Stimulated activated CD4-positive, alpha-beta T cell treated with anti-CD3 and anti-CD28 coated beads, Interleukin-1b, Interleukin-23, amount 100 ng/mL, for 4 hours (primary cell): ENCODE measurements at places on chromosomes 11 and 22.

DNA sequence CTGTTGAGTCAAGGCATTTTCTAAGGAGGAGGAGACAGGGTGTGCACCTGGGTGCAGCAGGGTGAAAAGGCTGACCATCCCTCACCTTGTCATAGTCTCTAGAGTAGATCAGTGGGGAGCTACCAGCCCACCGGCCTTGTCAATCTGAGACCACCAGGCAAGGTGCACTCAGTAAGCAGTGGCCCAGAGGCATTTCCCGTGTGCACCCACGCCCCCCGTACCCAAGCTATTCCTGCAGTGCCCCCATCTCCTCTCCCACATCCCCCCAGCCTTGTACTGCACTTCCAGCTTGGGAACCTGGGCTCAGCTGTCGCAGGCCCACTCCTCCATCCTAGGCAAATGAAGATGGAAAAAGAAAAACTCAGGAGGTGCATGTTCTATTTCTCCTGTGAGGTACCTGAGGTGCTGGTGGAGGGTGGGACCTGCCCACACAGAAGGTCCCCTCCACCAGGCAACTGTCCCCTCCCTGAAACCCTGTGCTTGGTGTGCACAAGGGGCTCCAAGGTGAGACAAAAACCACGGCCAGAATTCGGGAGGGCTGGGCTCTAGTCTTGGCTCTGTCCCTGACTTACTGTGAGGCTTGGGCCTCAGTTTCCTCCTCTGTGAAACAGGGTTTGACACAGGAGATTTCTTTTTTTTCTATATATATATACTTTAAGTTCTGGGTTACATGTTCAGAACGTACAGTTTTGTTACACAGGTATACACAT lies 8.4 kb downstream of the P2RY2 start:
- DNase-seq: no peak

GRCh38 chr11:6876914-6877313 lies 489 bp downstream of the OR10A4 start:
- DNase-seq: no peak

DNA sequence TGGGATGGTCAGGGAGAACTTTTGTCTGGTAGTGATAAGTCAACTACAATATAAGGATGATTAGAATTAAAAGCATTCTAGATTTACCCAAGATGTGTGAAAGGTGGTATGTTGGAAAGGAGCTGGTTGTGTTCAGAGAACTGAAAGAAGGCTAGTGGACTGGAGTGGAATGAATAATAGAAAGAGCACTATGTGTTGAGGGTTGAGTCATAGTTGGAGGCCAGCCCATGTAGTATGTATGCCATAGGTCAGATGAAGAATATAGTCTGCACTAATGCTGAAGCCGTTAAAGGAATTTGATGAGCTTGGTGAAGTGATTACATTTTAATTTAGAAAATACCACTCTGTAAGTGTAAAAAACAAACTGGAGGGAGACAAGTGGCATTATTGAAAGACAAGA lies 514.1 kb downstream of the CNTN5 start:
- no peak for DNase-seq

- peak; percentile 30 for DNase-seq
Observed at GRCh38 chr11:1335811-1336761, 26.7 kb upstream of the TOLLIP start.

DNA sequence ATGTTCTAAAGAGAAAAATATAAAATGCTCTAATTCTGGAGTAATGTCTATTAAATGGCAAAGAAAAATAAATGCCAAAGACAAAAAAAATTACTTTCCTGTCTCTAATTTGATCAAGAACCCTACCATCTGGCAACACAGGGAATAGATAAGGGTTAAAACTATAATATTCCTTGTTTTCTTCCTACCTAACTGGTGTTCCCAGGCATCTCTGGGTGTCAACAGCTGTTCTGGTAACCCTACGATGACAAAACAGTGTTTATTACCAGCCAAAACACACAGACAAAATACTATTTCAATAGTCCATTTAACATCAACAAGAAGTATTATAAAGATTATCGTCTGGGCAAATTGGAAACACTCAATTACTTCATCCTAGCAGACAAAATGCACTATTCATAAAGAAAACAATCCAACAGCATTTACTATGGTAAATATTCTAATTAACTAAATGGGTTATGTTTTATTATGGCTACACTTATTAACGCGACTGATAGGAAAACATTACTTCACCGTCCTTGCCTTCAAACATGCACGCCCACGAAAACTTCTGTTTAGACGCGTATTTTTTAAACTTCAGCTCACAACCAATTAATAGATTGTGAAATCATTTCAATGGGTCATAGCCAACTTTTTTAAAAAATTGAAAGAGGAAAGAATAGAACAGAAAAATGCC lies 50.6 kb downstream of the LGR4 start:
- no peak for DNase-seq

- no peak for DNase-seq
Observed at GRCh38 chr11:94400839-94401772, at the start of gene GPR83. Gene GPR83, minus strand, starts transcription at chr11:94401419. Its CDS starts 172 bp downstream, at chr11:94401247.

- no peak for DNase-seq
Observed at GRCh38 chr11:60864856-60865513, 2.4 kb upstream of the ZP1 start.

GRCh38 chr22:38046070-38046748 lies 11.0 kb upstream of the PICK1 start:
- no peak for DNase-seq

DNA sequence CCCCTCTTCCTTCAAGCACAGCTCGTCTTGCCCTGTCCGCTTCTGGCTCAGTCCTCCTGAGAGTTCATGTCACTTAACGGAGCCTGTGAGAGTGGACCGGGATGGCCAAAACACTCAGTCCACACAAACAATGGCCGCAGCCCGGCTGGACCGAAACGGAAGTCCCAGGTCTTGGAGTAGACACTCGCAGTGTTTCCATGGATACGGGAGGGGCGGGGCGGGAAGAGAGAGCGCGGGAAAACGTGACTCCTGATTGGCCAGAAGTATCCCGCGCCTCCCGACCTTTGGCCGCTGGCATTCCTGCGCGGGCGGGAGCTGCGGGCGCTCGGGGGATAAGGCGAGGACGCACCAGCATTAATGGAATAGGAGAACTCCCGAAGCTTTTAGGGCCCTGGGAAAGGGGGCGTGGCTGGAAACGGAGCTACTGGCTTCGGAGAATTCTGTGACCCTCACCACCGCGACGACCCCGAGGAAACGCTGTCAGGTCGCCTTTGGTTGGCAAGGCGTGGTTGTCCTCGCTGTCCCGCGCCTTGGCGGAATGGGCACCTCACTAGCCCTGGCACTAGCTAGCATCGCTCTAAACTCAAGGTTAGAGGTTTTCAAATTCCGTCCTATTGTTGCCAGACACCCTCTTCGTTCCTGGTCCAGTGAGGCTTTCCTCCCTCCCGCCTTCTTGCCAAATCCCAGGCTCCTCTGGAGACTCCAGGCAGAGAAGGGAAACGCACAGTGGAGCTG lies at the start of the genes NLRP14 and ZNF214:
Gene NLRP14 (plus strand): TSS at position 297 of the 735 bp plus-strand sequence. CDS start 18,108 bp downstream, outside the sequence.
Gene ZNF214 (minus strand): TSS at position 164 of the 735 bp plus-strand sequence. CDS start 17,511 bp downstream, outside the sequence.
- no peak for DNase-seq

DNA sequence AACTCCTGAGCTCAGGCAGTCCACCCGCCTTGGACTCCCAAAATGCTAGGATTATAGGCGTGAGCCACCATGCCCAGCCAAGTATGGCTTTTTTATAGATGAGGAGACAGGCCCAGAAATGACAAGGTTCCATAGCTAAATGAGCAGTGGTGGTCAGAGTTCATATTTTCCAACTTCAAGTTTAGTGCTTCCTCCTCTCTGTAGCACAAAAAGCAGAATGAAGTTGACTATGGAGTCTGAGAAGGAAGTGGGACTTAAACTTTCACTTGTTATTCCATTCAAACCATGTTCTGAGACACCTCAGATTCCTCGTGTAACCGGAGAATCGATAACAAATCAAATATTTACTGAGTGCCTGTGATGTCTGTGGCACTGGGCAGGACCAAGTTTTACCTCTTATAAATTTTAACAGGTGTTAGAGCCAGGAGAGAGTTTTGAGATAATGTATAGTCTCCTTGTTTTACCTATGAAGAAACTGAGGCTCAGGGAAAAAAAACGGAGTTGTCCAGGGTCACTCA lies 3.0 kb downstream of the LIMK2 start:
- no peak for DNase-seq

DNA sequence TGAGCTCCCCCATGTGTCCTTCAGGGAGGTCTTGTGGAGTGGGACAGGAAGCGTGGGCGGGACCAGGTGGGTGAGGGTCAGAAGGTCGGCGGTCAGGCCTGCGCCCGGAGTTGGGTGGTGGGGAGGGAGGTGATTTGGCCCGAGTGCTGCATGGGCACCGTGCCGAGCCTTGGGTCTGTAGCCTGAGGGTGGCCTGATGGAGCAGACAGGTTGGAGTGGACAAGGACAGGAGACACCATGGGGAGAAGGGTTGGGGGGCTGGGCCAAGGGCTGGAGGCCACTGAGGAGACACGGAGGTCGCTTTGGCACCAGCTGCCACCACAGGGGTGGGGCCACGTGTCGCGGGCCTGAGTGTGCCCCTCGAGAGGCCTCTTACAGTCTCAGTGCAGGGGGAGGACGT lies 53.1 kb downstream of the AP2A2 start:
- no peak for DNase-seq

GRCh38 chr22:32758866-32759385 lies 42.6 kb upstream of the TIMP3 start:
- DNase-seq: no peak

- DNase-seq: no peak
Observed at GRCh38 chr11:128399251-128400121, 187.9 kb downstream of the ETS1 start.

- no peak for DNase-seq
Observed at GRCh38 chr11:70437111-70437784, 38.9 kb downstream of the CTTN start.

DNA sequence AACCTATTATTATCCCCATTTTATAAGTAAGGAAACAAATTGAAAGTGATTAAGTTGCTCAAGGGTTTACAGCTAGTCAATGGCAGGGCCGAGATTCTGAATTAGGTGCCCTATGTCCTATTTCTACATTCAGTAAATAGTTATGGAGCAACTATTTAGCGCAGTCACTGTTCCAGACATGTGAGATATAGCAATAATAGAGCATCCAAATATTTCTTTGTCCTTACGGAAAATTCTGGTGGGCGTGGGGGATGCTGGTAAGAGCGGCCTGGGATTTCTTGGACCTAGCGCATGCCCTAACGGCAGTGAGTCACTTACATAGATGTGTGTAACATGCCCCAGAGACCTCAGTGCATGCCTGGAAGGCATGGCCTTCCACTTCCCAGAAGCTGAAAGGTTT lies 4.4 kb downstream of the DTX4 start:
- no peak for DNase-seq

DNA sequence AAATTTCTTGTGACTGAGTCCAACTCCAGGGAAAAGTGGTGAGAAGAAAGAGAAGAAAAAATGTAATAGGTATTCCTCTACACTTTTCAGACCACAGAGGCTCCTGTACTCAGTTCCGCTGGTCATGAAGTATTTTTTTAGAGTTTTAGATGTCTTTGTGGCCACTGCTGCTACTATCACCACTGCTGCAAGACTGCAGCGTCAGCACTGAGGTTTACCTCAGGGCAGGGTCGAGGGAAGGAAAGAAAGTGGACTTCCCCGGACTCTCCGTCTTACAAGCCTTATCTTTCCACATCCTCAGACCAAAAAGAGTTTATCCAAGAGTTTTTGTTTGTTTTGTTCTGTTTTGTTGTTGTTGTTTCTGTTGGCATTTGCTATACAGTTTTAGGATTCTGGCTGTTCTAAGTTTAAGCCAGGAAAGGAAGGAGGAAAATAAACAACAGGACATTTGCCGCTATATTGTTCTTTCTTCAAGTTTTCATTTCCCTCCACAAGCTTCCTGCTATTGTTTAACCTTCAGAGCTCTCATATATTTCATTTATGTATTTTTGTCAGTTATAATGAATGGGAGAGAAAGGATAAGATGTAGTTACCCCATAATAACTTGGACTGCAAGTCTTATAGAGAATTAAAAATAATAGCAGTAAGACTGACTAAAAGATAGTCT lies 919.3 kb downstream of the NTM start:
- no peak for DNase-seq

DNA sequence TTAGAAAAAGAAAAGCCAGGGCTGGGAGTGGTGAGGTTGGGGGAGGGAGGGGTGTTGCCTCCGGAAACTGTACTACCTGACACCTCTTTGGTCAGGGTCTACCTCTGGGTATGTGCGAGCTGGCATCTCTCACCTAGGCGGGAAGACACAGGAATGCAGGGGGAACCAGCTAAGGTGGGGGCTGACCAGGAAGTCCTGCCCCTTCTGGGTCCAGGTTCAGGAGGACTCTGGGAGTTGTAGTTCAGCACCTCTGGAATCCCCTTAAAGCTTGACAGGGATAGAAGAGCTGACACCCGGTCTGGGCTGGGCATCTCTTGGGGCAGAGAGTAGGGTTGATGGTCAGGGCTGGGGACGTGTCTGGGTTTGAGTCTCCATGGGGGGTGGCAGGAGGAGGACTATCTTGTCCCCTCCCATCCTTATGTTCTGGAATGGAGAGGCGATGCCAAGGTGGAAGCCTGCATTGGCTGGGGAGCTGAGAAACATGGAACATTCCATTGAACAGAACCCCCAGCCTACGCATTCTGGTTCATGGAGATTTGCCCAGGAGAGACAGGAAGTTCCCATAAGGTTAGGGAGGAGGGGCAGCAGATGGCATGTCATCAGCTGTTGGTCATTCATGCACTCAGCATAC lies 2.1 kb upstream of the KIAA1671 start:
- no peak for DNase-seq

DNA sequence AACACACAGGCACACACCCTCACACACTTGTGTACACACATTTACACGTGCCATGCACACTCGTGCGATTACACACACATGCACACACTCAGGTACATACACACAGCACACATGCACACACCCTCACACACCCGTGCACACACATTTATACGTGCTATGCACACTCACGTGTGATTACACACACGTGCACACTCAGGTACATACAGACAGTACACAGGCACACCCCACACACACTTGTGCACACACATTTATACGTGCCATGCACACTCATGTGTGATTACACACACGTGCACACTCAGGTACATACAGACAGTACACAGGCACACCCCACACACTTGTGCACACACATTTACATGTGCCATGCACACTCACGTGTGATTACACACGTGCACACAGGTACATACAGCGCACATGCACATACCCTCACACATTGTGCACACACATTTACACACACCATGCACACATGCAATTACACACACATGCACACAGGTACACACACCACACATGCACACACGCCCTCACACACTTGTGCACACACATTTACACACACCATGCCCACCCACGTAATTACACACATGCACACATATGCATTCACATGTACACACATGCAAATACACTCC lies 4.6 kb downstream of the IFITM10 start:
- no peak for DNase-seq

GRCh38 chr22:35889071-35889470 lies 139.6 kb downstream of the RBFOX2 start:
- DNase-seq: no peak

DNA sequence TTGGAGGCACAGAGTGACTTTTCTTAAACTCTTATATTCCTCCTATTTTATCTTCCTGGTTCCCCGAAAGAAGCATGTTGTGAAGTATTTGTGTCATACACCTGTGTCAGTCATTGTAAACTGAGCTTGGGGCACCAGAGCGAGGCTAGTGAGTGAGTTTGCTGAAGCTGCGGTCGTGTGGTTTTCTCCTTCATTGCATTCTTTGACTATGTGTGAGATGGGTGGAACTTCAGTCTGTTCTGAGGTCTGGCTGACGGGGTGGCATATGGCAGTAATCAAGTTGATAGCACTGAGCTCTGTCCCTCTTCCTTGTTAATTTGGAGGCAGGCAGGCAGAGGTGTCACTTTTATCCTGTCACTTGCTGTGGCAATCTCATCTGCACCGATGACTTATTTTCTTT lies 4.2 kb downstream of the VPS26B start:
- DNase-seq: no peak
